T-helper 2 cell (primary cell): ENCODE measurements at places on chromosomes 16 and 17.
A peak's percentile ranks its signal among the peaks of the same experiment; 100 is the strongest.

GRCh38 chr16:68737046-68737729 lies at the start of gene CDH1:
Gene CDH1 (plus strand): TSS chr16:68737292. CDS start chr16:68737416, 124 bp downstream.
- peak; percentile 22 for DNase-seq

DNA sequence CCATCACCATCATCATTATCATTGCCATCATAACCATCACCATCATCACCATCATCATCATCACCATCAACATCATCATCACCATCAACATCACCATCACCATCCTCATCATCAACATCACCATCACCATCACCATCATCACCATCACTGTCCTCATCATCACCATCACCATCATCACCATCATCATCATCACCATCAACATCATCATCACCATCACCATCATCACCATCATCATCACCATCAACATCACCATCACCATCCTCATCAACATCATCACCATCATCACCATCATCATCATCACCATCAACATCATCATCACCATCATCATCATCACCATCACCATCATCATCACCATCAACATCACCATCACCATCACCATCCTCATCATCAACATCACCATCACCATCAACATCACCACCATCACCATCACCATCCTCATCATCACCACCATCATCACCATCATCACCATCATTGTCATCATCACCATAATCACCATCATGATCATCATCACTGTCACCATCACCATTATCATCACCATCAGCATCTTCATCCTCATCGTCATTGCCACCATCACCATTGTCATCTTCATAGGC lies 23.9 kb downstream of the COX4I1 start:
- no peak for DNase-seq

- no peak for DNase-seq
Measured at GRCh38 chr17:7838090-7839075, 4.4 kb downstream of the KDM6B start.

- DNase-seq, result peak; percentile 63
Measured at GRCh38 chr16:89453501-89454321, 36.6 kb downstream of the ANKRD11 start.

- no peak for DNase-seq
Measured at GRCh38 chr17:65551267-65552040, 10.0 kb downstream of the AXIN2 start.

DNA sequence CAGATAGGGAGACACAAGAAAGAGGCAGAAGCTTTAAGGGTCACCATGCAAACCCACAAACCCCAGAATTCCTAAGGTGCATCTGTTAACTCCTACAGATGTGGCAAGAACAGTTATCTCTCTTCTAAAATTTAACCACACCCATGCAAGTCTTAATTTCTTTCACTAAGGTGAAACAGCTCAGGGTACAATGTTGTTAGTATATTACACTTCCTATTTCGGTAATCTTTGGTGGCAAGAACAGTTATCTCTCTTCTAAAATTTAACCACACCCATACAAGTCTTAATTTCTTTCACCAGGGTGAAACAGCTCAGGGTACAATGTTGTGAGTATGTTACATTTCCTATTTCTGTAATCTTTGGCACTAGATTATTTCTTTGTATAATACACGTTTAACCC lies 6.6 kb downstream of the CCL23 start:
- DNase-seq, result no peak

DNA sequence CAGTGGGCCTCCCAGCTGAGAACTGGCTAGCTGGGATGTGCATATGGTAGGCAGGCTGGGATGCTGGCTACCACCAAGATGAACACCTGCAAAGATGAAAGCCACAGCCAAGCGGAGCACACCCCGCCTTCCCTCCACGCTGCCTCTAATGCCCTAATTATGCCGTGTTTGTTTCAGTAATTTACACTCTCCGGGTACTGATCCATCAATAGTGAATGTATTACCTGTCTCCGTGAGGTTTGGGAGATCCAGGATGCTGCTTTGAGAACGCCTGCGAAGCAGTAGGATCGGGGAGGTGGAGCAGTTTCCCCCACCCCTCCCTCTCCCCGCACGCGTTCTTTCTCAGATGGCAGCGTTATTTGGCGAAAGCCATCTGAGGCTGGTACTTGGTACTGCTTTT lies 28.9 kb upstream of the GSE1 start:
- no peak for DNase-seq

GRCh38 chr17:56740481-56740880 lies 93.2 kb downstream of the C17orf67 start:
- no peak for DNase-seq

DNA sequence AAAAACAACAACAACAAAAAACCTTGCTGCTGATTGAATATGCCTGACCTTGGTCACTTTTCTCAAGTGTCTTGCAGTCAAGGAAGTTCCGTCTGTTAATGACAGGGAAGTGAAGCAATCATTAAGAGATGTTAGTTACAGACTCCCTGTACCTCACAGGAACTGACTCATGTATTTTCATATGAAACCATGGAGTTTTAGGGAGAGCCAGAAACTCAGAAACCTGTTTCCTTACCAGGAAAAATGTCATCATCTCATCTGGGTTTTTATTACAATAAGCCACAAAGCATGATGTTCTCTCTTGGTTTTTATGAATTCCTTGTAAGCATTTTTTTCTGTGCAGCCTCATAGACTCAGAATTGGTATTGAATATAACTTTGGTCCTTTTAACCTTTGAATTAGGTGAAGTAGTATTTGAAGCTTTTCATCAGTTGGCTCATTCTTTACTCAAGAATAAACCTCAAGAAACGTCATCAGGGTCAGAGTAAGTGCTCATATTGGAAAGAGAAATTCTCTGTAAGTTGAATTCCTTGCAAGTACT lies 10.3 kb downstream of the LYRM1 start:
- no peak for DNase-seq

- no peak for DNase-seq
Measured at GRCh38 chr17:673200-673681, 41.4 kb downstream of the VPS53 start.

GRCh38 chr16:28162326-28162877 lies 49.4 kb downstream of the XPO6 start:
- DNase-seq, result no peak

DNA sequence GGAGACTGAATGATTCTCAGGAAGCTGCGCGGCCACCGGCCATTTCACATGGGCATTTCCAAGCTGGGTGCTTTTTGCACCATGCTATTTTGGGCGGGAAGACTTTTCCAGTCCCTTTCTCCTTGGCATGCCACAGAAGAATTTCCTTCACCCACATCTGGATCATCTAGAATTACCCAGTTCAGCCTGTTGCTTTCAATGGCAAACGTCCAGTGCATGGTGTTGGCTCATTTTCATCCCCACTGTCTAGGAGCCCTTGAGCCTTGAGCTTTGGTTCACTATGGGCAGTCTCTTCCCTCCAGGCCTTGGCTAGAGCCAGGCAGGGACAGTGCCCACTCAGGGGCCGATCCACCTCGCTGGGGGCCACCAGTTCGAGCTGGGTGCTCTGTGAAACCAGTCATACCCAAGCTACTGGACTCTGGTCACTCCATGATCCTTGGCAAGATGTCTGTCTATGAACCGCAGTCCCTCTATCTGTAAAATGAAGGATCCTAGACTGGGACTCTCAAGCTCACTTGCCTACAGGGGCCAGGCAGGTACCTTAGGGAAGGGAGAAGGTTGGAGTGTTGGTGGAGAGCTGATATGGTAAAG lies 71.1 kb downstream of the CYLD start:
- DNase-seq, result no peak

- no peak for DNase-seq
Measured at GRCh38 chr17:49946964-49947584, 21.9 kb upstream of the DLX4 start.

- DNase-seq, result no peak
Measured at GRCh38 chr17:18896947-18897346, 39.0 kb downstream of the PRPSAP2 start.

- DNase-seq, result no peak
Measured at GRCh38 chr16:49940464-49941224, 84.4 kb upstream of the CNEP1R1 start.

DNA sequence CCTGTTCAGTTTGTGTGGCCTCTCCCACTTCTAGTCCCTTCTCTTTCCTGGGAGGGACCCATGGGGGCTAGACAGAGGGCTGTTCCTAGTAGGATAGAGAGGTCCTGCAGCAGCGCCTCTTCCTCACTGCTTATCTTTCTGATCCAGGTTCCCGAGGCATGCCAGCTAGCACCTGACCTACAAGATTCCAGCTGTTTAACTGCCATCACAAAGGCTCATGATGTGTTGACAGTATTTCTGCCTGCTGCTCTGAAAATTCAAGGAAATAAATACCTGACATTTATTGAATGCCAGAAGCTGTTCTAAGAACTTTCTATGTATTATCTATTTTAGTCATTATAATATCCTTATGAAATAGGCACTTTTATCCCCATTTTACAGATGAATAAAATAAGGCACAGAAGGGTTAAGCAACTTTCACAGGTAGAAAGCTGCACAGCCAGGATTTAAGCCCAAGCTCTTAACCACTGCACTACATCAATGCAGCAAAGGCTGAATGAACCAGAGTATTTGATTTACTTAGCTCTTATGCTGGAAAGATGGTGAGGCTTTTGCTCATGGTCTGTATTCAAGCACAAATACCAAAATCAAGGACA lies 38.8 kb downstream of the HEATR6 start:
- no peak for DNase-seq

DNA sequence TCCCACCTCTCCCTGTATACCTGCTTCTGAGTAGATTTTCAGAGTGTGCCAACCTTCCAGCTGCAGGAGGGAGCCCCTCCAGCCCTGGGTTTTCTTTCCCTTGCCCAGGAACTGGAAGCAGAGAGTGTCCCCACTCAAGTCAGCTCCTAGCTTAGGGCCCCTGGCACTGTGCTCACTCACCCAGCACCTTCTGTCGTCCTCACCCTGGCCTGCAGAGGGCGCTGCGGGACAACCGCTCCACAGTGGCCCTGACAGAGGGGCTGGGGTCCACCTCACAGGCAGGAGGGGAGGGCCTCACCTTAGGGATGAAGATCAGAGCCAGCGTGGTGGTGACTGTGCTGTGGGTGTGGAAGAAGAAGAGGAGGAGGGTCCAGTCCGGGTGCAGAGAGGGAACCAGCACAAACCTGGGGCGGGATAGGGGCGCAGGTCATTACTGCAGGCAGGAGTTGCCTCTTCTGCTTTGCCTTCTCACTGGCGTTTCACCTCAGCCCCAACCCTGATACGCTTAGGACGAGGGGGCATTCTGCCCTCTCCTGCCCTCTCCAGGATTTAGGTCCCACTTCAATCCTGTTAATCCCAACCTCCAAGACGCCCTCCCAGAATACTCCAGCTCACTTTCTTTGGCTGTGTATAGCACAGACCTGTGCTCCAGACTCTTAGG lies 10.0 kb downstream of the GPR179 start:
- peak; percentile 42 for DNase-seq

GRCh38 chr17:82202981-82203380 lies 9.7 kb downstream of the CCDC57 start:
- no peak for DNase-seq

DNA sequence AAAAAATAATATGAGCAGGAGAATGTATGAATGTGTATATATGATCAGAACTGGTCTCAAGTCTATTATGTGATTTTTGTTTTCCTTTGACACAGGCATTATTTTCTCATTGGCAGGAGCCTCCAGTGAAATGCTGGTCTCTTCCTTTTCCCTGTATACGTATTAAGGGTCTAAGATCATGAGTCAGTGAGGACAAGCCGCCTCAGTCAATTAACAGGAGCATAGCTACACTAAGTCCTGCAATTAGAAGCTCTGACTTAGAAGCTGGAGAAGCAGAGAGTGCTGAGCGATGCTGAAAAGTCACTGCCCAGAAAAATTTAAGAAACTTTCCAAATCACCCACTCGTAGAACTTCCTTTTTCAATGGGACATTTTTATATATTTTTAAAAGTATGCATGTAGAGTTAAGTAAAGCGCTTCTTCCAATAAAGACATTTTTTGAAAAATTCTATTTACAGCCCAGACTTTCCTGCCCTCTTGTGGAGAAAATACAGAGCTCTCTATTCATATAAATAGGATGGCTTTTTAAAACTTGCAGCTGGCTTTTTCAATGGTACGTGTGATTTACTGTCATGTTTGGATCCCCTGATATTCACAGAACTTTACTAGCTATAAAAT lies 70.2 kb upstream of the PSMD7 start:
- no peak for DNase-seq

GRCh38 chr17:32927201-32927723 lies 691 bp upstream of the TMEM98 start:
- no peak for DNase-seq

DNA sequence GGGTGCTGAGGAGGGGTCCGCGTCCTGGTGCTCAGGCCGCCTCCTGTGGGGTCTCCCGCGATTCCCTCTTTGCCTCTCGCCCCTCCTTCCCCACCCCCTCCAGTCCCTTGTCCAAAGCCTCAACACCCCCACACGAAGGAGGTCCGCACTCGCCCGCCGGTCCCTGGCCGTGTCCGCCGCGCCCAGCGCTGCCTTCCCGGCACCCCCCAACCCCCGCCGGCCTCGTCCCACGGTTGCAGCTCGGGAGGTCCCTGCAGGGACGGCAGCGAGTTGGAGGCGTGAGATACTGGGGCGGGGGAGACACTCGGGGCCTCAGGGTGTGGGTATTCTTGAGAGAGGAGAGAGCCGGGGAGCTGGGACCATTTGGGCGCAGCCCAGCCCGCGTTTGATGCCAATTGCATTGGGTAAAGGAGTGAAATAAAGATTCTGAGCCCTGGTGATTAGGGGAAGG lies 468 bp downstream of the FLYWCH2 start:
- DNase-seq, result no peak

GRCh38 chr17:57862694-57863667 lies 13.1 kb upstream of the MRPS23 start:
- no peak for DNase-seq

DNA sequence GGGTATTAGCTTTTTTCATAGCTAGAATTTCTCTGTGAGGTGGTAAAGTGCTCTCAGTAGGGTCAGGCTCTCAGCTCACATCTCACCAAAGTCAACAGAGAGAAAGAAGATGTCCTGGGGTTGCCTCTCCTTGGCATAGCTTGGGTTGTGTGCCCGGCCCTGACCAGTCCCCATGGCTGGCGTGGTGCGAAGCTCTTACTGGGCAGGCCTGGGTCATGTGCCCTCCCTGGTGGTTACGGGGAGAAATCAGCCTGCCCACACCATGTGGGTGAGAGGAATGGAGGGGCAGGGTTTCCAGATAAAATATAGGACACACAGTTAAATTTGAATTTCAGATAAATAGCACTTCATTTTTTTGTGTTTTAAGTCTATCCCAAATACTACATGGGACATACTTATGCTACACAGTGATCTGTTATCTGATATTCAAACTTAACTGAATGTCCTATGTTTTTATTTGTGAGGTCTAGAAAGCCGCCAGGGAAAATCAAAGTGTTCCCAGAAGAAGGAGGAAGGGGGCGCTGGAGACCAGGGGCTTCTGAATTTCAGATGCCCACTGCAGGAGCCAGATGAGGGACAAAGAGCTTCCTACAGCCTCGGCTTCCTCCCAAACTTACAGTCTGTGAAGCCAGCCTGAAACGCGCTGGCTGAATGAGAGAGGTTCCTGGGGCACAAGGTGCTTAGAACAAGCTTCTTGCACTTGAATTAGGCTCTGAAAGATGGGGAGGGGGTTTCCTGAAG lies 45.4 kb downstream of the NKD1 start:
- no peak for DNase-seq

DNA sequence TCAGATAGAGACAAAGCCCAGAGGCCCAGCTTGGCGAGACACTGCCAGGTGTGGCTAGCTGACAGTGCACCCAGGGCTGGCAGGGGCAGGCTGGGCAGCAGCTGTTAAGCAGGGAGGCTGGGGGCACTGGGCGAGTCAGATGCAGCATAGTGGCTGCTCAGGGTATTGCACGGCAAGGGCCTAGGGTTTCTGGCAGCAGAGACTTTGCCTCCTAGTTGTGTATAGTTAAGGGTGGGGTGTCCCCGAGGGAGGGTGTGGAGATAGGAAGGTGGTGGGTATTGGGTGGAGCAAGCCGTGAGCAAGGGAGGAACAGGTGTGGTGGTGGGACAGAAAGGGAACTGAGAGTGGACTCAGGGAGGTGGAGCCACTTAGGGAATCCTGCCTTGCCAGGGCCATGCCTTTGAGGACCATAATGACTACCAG lies 66.0 kb downstream of the SMPD3 start:
- DNase-seq, result no peak
